ENCODE measurements at places on chromosomes 16 and 17.

DNA sequence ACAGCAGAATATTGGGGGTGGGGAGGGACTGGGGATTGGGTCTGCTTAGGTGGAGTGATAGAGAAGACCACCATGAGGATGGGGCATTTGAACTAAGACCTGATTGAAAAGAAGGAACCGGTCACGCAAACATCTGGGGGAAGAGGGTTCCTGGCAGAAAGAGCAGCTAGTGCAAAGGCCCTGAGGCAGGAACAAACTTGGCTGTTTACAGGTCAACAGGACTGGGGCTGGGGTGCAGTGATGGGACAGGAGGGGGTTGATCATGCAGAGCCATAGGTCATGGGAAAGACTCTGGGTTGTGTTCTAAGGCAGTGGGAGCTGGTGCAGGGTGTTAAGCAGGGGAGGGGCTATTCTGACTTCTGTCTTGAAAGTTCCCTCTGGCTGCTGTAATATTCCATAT, 1.9 kb downstream of the DRG2 start:
- no peak for DNase-seq

- DNase-seq, result peak; percentile 41
These were observed at the start of gene TMC7 for GRCh38 chr16:18983565-18984434. Gene TMC7, plus strand, starts transcription at chr16:18983934. Its CDS starts 130 bp downstream, at chr16:18984064.

- no peak for DNase-seq
These were observed 189.6 kb upstream of the NLRP1 start for GRCh38 chr17:5773816-5774360.

DNA sequence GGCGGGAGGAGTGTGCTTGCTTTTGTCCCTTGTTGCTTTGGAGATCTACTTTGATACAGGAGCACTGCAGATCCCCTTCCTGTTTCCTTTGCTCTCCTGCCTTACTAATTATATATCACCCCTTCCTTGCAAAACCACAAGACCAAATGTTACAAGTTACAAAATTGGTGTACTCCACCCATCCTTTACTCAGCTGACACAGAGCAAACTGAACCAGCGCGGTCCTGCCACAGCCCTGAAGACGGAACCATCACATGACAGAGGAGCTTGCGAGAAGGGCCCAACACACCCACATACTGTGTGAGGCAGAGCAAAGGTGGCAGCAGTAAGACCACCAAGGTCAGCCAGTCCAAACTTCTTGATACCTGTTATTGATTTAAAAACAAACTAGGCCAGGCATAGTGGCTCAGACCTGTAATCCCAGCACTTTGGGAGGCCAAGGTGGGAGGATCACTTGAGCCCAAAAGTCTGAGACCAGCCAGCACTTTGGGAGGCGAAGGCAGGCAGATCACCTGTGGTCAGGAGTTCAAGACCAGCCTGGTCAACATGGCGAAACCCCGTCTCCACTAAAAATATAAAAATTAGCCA, 33.2 kb downstream of the CYTH1 start:
- DNase-seq, result no peak

GRCh38 chr16:88301431-88301830, 81.3 kb upstream of the ZNF469 start:
- DNase-seq, result no peak

DNA sequence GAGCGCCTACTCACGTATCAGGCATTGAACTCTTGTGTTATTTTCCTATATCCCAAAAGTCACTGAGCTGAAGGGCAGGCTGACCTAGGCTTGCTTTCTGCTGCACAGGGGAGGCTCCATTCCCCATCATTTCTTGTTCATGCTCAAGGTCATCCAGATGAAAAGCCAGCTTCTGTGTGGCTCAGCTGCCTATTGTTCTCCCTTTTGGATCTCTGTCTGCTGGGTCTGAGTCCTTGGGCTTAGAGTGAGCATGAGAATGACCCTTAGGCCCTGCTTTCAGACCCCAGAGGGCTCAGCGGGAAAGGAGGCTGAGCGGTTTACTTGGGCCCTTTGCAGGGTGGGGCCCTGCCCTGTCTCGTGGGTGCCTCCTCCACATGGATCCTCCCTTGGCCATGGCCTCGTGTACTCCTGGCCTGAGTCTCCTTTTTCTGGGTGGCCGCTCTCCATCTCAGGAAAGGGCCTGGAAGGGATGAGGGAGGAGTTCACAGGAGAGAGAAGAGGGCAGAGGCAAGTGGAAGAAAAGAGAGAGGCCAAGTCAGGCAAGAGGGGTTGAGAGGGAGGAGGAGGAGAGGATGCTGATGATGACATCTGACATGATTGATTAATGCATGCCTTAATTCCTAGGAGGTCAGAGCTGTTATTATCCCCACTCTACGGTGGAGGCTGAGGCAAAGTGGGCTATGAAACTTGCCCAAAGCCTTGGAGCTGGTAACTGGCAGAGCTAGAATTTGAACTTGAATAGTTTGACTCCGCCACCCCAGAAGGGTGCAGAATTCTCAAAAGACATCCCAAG, 19.8 kb upstream of the MAP3K14 start:
- DNase-seq, result no peak

DNA sequence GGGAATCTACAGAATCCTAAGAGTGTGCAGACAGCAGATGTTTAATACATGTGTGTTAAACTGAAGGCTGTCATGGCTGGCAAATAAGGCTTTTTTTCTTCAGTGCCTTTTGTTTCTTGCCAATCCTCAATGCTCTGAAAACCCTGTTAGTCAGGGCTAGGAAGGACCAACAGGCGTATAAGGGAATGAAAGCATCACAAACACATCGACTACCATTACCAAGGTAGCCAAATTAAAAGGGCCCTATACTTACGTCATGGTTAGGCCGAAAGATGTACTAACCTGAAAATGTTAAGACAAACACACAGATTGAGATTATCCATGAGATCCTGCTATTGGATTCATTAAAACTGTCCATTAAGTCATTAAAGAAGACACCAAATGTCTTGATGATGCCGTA, 13.1 kb downstream of the SLC16A6 start:
- DNase-seq, result no peak

GRCh38 chr16:20676837-20677236, 20.6 kb downstream of the ACSM1 start:
- no peak for DNase-seq

DNA sequence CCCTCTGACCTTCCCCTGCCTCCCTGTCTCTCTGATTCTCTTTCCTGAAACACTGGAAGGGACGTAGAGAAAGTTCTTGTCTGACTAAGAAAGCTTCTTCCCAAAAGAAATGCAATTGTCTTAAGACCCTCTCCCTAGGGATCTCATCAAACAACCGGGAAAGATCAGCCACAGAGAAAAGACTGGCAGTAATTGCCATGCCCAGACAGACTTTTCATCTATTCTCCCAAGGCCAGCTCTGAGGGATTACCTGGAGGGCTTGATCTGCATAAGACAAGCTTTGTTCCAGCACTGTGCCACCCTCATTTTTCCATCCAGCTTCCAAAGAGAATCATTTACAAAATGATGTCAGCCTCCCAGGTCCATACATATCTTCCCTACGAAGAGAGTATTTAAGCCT, 38.8 kb upstream of the HS3ST3A1 start:
- DNase-seq, result no peak

- no peak for DNase-seq
These were observed 10.4 kb downstream of the SLC6A4 start for GRCh38 chr17:30225112-30225511.

GRCh38 chr17:75673487-75673886, 6.3 kb downstream of the SAP30BP start:
- no peak for DNase-seq

DNA sequence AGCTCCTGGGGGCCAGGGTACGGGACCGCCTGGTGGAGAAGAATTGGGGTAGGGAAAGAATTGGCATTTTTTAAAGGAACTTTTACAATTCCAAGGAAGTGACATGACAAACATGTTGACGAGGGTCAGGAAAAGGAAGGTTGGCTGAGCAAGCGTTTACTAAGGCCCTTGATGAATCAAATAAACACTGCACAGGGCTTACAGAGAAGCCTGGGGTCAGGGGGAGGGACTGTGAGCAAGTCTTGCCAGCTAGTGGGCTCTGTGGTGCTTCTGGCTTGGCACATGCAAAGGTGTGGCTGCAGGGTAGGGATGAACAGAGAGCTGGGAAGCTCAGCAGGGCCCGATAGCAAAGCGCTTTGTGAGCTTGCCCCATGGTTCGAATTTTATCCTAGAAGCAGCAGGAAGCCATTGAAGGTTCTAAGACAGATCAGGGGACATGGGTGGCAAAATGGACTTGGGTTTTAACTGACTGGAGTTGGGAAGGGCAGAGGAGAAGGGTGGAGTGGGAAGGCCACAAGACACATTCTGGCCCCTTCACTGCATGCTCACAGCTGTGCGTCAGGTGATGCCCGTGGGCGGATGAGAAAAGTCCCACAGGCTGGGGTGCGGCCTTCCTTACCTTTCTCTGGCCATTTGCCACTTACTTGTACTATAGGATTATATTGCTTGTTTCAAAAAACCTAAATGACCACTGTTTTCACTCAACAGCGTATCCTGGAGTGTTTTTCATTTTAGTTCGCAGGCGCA, 117.8 kb downstream of the SOCS1 start:
- no peak for DNase-seq

DNA sequence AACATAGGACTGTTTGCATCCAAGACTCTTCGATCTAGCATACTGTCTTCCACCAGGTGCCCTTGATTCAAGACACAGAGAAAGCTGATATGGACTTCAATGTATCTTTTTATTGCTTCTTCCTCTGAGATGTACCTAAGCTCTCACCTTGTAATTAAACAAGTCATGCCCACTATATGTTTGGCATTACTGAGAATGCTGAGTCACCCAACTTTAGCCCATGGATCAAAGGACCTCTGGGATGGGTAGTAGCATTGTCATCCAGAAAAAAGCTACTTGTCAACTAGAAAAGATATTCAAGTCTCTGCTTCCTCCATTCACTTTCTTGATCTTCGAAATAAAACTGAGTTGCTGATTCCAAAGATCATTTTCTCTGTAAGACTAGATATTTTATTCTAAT, 37.8 kb downstream of the CDH8 start:
- no peak for DNase-seq

DNA sequence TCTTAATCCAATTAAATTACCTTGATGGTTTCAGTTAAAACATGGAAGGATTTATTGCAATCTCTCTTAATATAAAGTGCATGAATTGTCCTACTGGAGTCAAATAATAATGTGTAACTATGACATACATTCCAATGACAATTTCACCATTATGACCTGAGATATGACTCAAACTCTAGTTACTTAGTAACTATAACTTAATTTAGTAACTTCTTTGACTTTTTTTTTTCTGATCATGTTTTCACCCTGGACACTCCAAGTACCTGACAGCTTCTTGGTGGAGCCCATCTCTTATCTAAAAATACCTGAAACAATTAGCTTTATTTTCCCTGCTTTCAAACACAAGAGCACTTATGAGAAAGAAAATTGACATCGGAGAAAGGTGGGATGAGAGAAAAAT, 123.7 kb downstream of the STX8 start:
- DNase-seq, result no peak

GRCh38 chr16:61581417-61582046, 454.7 kb downstream of the CDH8 start:
- DNase-seq, result no peak

- DNase-seq, result no peak
These were observed 85.0 kb upstream of the ATF7IP2 start for GRCh38 chr16:10300905-10301304.

- DNase-seq, result no peak
These were observed 9.2 kb downstream of the HS3ST3B1 start for GRCh38 chr17:14310101-14310500.

DNA sequence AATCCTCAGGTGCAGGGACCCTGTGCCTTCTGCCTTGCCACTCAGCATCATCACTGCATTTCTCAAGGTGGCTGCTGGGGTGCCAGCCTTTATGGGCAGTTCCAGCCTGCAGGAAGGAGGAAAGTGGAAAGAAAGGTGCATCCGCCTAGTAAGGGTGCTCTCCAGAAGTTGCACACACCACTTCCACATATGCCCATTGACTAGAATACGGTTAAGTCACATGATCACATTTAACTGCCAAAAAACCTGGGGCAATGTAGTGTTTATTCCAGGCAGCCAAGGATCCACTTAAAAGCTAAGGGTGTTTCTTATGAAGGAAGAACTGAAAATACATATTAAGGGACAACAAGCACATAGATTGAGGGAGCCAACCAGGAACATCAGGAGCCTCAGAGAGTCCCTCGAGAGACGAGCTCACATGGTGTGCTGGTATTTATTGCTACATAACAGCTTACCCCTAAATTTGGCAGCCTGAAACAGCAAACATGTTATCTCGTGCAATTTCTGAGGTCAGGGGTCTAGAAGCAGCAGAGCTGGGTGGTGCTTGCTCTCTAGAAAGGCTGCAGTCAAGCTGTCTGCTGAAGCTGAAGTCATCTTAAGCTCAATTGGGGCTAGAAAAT, 52.0 kb upstream of the MMP2 start:
- DNase-seq, result peak; percentile 5

DNA sequence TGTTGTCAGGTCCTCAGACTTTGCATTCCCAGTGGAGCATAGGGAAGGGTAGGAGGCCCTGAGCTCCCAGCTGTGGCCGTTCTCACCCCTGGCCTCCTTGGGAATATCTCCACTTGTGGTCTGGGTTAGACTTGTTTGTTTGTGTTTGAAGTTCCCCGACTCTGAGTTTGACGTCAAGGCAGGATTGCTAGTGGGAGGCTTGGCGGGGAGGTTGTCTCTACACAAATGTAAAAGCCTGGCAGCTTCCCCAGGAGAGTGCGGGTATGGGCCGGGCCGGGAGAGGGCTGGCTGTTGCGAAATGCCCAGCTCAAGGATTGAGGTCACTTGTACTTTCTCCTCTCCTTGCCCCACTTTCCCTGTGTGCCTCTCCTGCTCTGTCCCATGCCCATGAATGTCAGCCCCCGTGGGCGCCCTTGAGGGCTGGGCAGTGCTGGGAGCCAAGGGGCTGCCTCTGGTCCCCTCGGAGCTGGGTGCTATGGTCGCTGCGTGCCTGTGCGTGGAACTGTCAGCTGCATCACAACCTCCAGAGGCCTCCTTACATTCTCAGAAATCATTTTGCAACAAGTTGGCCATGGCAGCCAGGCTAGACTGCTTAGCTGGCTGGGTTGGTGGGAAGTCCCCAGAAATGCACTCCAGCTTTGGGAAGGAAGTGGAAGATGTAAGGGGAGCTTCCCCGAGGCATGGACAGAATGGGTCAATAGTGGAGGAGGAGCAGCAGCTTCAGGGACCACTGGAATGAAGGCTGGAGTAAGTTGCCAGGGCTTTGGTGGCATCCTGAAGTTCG, 84.3 kb downstream of the KSR1 start:
- DNase-seq, result no peak

DNA sequence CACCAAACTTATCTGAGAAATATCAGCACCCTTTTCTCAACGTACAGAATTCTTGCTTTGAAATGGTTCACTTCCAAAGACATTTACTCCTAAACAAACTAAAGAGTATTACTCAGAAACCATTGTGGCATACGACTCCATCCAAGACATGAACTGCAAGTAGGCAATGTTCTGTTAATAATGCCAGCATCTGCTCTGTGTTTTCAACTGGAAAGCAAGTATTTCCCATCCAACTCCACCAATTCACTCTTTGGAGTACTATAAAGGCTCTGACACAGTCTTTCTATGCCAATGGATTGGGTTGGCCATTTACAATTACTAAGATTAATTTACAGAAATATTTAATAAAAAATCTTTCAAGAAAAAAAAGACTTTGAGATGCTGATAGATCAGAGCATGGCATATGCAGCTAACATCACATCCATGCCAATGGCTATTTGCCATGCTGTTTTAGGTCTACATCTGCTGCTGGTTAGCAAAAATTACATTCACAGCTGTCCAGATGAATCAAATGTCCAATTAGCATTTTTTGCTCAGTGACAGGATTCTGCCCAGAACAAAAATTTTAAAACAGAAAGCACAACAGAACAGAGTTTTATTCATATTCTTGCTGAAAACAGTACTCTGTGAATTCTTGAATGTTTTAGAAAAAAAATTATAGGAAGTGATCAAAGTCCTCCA, 65.9 kb upstream of the HLF start:
- no peak for DNase-seq

- no peak for DNase-seq
These were observed 9.5 kb upstream of the MSL1 start for GRCh38 chr17:40112191-40112711.

Data from NCI-H2029 treated with DMSO at 0.1 percent for 48 hours (cell line).